Activated naive CD4-positive, alpha-beta T cell treated with anti-CD3 and anti-CD28 coated beads, Interleukin-2, amount 50 U/mL, for 16 hours (primary cell): ENCODE measurements at places on chromosomes 4 and X.

DNA sequence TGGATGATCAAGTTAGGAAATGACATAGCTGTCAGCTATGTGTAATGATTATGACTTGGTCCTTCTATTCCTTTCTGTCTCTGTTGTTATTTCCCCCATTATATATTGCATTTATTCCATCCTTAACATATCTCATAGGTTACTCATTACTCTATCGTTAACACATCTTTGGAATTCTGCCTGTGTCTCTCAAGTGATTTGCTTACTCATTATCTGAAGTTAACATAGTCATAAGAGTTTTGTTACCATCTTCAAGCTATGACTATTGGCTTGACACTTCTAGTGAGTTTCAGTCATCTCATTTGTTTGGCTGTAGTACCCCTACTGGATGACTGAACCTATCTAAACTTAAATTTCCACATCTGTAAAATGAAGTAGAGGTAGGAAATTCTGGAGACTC is 286.1 kb upstream of the PPP1R2C start:
- DNase-seq = no peak

GRCh38 chr4:2259036-2259540 is 2.8 kb downstream of the MXD4 start:
- DNase-seq = no peak

GRCh38 chr4:124306352-124306751 is 406.2 kb downstream of the ANKRD50 start:
- DNase-seq = no peak

GRCh38 chr4:61556277-61556676 is 356.2 kb downstream of the ADGRL3 start:
- DNase-seq = no peak

GRCh38 chr4:153023692-153024394 is 87.7 kb downstream of the FHDC1 start:
- DNase-seq = no peak
